COR-L47 (cell line): ENCODE measurements at places on chromosomes 1 and 21.

GRCh38 chr1:169692756-169693460 is 18.5 kb downstream of the SELL start:
- DNase-seq = no peak

- DNase-seq = no peak
These were observed 17.7 kb downstream of the COL6A2 start for GRCh38 chr21:46115441-46116188.

DNA sequence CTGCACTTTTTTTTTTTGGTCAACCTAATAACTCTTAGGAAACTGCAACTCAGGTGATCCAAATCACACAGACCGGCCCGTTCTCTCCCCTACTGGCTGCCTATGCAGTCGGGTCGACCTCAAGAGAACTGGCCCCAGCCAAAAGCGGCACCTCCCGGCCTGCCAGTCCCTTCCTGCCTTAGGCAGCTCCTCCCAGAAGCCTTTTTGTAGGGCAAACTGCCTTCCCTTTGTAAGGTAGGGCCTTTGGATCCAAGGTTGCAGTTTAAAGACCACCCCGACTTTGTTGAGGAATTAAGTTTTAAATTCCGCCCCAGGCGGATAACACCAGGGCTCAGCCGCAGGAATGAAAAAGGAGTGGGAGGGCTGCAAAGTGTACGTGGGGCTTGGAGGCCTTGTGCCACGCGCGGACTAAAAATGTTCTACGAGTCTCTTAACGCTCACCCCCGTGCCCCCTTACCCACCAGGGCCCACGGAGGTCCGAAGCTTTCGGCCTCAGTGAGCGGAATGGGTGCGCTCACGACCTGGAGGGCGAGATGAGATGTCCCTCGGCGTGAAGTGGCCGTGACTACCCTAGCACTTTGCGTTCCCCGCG is 642 bp upstream of the ST3GAL3 start:
- no peak for DNase-seq

- no peak for DNase-seq
These were observed 211.6 kb upstream of the PLXNA2 start for GRCh38 chr1:208455821-208456220.

- DNase-seq = no peak
These were observed 299.7 kb downstream of the OLFM3 start for GRCh38 chr1:101697072-101697471.

GRCh38 chr21:34797921-34798535 is 129.2 kb downstream of the CLIC6 start:
- no peak for DNase-seq

DNA sequence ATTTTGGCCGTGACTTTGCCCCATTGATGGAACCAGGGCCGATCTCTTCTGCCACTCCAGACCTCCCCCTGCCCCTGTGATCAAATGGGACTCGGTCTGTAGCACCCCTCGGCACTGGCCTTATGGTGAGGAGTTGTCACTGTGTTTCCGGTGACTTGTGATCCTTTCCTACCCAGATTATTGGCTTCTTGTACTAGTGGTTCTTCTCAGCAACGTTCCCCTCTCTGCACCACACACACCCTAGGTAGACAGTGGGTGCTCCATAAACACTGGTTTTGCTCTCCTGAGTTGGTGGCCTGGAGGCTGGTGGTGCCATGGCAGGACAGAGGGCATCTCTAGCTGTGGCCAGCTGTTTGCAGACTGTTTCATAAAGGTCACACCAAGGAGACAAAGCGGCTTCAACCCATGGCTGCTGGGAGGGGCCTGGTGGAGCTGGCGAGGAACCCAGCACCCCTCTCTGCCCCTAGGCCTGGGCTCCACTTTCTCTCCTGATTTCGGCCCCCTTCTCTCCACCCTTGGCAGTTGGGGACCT is 50.7 kb downstream of the DHRS3 start:
- no peak for DNase-seq

DNA sequence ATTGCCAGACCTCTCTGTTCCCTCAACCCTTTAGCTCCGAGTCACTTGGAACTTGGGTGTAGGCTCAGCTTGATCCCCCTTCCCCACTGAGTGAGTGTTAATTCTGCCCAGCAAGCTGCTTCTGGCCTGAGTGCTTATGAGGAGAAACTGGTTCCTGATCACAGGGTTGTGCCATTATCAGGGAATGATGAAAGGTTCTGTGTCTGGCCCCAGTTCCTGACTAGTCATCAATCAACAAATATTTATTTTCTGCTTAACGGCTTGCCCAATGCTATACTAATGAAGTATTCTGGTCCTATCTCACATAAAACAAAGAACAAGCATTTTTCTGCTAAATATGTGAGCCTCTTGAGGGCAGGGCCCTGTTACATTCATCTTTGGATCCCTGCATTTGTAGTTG is 20.8 kb downstream of the CC2D1B start:
- no peak for DNase-seq

DNA sequence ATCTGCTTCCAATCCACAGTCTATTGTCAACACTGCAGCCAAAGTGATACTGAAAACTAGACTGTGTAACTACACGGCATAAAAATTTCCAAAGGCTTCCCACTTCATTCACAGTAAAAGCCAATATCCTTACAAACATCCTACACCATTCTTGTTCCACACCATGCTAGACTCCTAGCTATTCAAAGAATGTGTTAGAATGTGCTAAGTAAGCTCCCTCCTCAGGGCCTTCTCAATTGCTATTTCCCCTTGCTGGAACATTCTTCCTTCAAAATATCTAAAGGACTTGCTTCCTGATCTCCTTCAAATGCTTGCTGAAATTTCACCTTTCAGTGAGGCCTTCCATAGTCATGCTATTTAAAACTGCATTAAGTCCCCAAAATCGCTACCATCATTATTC is 228.1 kb downstream of the AKT3 start:
- no peak for DNase-seq

DNA sequence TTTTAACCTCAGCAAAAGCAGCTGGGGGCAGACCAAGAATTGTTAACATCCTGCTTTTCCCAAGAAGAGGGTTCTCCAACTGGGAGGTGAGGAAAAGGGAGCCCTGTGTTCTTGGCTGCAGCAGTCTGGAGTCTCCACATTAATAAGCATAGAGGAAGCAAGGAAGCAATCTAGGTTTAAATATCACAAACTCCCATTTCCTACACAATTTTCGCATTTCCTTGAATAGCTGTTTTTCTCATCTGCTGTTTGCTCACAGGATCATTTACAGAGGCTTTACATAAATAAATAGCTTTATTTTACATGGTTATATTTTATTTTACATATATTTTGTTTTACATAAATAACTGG is 124.0 kb downstream of the TRIM33 start:
- no peak for DNase-seq

DNA sequence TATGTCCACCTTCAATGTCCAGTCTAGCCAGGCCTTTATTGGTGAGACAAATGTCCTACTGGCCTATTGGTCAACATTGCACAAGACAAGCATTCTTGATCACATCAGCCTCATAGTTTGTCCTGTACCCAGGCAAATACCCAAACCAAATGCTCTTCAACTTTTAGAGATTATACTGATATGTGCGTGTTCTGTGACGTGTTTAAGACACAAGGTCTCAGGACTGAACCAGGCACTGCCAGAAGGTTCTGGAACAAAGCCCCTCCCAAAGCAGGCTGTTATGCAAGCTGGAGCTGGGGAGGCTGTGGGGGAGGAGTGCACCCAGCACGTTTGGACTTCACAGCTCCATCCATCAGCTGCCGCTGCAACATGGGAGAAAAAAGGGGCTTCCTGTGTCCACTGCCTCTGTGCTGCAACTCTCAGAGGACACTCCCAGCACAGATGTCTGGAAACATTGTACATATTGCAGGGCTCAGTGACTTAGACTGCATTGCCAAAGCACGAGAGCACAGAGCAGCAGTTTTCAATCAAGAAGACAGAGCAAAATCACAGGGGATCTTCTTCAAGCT is 45.9 kb downstream of the NID1 start:
- DNase-seq = no peak

DNA sequence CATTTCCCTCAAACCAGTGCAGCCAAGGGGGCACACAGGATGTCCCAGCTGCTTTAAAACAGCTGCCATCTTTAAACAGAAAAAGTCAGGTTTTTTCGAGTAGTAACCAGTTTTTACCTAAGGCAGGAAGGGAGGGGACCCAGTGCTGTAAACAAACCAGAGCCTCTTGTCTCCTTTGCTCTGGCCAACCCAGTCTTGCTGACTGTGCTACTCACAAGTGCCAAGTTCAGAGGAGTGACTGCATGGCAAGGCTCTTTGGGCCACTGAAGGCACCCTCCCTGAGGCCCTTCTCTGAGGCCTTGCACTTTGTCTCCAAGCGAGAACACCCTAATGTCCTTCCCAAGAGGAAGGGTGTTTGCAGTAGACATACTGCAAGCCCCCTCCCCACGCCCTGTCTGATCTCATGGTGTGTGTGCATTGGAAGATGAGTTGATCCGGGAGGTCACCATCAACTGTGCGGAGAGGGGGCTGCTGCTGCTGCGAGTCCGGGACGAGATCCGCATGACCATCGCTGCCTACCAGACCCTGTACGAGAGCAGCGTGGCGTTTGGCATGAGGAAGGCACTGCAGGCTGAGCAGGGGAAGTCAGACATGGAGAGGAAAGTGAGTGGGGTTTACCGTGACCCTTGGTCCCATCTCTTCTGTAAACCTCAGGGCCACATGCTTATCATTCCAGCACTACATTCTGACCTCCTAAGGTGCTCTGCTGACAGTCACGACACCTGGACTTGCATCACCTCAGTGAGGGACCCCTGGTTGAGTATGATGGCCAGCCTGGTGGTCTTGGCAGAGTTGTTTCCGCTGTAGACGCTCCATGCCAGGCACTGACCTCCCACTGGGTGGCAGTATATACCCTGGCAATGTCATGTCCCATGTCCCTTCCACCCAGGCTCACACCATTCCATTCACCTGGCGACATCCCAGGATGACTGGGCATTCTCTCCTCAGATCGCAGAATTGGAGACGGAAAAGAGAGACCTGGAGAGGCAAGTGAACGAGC is 4.7 kb downstream of the DNALI1 start:
- no peak for DNase-seq

GRCh38 chr1:920010-920409 is 3.7 kb upstream of the SAMD11 start:
- peak; percentile 44 for DNase-seq

DNA sequence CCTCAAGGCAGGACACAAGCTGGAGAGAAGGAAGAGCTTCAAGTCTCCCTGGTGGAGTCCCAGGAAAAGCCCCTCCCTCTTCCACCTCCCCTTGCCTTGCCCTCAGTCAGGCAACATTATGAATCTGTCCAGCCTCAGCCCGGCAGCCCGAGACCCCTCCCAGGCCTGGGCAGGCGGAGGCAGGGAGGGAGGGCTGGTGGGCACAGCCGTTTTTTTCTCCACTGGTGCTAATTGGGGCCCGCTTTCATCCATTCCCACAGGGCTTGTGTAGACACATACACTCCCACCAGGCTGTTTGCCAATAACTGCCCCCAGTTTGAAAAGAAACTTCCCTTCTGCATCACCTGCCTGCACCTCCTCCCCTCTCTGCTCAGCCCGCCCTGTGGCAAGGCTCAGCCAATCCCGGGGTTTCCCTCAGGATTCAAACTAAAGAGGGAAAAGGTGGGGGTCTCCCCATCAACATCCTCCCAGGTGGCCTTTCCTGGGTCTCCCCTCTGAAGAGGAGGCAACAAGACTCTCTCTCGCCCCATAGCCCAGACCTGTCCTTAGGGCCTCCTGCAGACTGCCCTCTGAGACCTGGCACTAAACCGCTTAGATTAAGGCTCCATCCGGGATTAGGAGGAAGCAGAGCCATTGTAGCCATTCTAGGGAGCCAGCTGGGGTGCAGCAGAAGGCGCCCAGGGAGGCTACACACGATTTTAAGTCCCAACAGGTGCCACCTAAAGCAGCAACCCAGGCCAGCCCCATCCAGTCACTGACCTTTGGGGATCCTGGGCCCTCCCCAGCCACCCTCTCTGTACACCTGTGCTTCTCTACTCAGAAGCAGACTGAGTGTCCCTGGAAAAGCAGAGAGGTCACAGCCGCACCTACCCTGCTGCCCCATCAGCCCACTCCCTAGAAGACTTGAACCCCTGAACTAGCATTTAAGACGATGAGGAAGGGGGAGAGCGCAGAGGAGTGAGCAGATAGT is 3.5 kb downstream of the IGSF9 start:
- peak; percentile 94 for DNase-seq

DNA sequence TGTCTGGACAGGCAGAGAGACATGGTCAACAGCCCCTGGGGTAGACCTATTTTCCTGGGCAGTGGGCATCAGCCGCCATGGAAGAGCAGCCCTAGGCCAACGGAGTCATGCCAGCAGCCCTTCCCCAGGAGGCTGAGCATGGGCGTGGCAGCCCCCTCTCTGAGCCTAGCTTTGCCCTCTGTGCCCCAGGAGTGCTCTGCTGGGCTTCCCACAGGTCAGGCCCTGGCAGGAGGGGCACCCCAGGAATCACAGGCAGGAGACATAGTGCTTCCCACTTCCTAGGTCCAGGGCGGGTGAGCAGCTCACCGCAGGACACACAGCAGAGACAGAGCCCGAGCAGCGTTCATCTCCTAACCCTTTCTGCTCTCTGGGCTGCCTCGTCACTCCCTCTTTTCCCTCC is 132.8 kb downstream of the GLIS1 start:
- DNase-seq = no peak

- DNase-seq = no peak
These were observed 254.0 kb downstream of the PTPRU start for GRCh38 chr1:29490204-29490934.

- DNase-seq = no peak
These were observed 22.3 kb downstream of the DHRS3 start for GRCh38 chr1:12595757-12596006.

GRCh38 chr1:52056937-52057231 is 789 bp downstream of the BTF3L4 start:
- DNase-seq = no peak

- no peak for DNase-seq
These were observed 123.4 kb downstream of the RIPK4 start for GRCh38 chr21:41643246-41643966.

GRCh38 chr1:60108196-60108595 is 34.6 kb upstream of the C1orf87 start:
- DNase-seq = peak; percentile 15

- no peak for DNase-seq
These were observed 86.9 kb downstream of the LRRC8D start for GRCh38 chr1:89907727-89908212.

GRCh38 chr1:43938383-43938782 is 4.8 kb downstream of the ARTN start:
- no peak for DNase-seq

GRCh38 chr1:235866913-235867845 is 473 bp upstream of the LYST start:
- DNase-seq = peak; percentile 95

- DNase-seq = no peak
These were observed 3.9 kb upstream of the CACNA1S start for GRCh38 chr1:201116091-201116490.

GRCh38 chr1:91499904-91500755 is 521 bp upstream of the CDC7 start:
- no peak for DNase-seq
